NCI-H510A treated with DMSO at 0.1 percent for 48 hours (cell line): ENCODE measurements at places on chromosomes 3 and 15.

DNA sequence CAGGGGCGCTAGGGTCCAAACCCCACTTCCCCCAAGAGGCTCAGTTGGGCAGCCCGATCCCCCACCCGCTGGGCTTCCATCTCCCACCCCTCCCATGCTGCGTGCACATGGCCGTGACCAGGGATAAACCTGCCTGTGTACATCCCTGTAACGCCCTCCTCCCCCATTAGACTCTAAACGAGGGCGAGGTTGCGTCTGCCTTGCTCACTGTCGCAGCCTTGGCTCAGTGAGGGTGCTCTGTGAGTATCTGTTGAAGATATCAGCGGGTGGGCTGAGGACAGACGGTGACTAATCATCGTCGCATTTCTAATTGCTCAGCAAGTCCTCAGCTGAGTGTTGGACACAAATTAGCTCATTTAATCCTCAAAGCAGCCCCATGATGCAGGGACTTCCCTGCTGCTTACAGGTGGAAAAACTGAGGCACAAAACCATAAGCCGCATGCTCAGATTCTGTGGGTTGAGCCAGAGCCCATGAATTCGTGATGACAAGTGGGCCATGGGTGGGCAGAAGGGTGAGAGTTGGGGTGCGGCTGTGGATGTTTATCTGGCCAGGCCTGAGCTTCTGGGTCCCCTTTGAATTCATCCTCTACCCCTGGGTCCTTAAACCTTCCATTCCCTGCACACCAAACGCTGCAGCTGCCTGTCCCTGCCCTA lies 26.0 kb downstream of the FBLN2 start:
- DNase-seq = no peak

DNA sequence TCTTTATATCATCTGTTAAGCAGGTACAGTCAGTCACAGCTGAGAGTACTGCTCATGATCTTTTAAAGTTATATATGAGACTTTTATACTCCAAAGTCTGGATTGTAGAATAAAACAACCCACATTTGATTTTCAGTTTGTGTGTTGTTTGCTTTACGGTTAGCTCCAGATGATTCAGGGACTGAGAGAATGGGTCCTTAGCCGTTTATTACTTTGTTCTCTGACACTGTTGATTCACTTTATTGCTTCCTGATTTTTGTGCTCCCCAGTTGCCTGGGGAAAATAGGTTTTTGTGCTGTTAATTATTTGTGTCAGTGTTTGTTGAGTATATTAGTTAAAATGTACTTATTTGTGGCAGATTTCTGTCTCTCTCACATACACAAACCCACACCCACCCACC lies 8.6 kb upstream of the EBLN2 start:
- DNase-seq = no peak

DNA sequence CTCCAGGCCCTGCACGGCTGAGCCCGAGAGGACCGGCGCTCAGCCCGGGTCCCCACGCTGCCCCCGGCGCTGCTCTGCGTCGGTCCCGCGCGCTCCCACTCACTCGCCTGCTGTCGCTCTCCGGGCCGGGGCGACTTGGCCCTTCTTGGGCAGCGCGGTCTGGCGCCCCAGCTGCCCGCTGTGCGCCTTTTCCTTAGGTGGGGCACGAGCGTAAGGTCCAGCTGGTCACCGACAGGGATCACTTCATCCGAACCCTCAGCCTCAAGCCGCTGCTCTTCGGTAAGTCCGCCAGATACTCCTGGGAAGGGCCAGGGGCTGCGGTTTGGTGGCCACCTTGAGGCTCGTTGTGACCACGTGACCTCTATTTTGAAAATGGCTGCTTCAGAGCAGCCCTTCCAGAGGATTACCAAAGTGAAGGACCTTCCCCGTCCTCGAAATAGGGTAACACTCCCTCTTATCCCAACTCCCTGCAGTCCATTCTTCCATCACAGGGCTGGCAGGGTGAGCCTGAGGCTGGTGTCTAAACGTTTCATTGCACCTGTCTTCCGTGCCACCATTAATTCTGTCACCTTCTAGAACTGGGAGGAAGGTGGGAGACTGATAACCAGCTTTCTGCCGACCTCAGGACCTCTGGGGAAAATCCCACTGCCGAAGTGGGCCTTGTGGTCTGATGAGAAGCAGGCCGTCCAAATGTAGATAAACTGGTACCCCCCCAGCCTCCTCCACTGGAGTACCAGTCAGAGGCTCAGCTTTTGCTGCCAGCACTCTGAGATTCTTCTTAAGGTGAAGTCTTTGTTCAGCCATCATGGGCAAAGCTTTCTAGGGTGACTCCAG lies 812 bp downstream of the P4HTM start:
- peak; percentile 15 for DNase-seq

DNA sequence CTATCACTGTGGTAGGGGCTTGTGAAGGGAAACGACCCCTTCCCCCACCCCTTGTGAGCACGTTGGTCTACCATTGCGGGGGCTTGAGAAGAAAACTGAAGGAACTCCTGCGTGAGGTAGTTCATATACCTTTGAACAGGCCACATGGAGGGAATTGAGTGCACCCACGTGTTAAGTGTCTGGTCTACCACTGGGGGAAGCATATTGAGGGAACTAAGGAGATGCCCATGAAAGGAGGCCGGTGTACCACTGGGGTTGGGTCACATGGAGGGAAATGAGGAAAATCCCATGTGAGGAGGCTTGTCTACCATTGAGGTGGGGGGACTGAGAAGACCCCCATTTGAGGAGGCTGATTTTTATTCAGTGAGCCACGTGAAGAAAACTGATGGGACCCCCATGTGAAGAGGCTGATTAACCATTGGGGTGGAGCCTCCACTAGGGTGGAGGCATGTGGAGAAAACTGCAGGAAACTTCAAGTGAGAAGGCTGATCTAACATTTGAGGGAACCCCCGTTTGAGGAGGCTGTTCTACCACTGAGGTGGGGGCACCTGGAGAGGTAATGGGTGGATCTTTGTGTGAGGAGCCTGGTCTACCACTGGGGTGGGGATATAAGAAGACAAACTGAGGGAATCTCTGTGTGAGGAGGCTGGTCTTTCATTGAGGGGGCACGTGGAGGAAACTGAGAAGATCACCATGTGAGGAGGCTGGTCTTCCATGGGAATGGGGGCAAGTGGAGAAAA lies 163.2 kb downstream of the FBLN2 start:
- no peak for DNase-seq

- no peak for DNase-seq
These were observed 5.4 kb upstream of the LMAN1L start for GRCh38 chr15:74807282-74807681.

DNA sequence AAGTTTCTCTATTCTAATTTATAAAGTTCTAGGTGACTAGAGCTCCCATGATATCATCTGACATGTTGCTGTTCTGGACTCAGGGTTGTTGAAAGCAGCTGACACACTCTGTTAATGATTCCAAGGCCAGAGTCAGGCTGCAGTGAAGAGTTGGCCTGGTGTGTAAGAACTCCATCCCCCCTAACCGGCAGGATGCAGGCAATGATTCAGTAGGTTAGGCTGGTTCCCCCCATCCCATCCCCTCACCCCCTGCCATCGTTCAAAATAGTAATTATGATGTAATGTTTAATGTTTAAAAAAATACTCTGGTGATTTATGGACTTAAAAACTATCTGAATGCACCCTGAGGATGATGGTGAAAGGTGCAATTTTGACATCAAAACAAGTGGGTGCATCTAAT lies 4.6 kb upstream of the TRIM71 start:
- no peak for DNase-seq

DNA sequence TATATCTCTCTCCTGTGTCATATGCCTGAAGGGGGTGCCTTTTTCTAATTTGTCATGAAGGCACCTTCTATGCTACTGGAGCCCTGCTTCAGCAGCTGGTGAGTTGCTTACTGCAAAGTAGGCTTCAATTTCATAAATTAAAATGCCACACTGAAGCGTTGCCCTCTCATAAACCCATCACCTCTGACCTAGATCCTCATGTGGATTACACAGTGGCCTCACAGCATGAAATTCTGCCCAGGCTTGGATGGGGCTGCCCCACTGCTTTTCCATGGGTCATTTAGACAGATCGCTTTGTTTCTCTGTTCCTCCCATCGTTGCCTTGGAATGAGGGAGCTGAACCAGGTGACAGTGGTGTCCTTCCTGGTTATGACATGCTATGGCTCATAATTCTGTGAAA lies 131.2 kb downstream of the RPL22L1 start:
- DNase-seq = no peak

GRCh38 chr3:190601622-190602021 lies 87.7 kb downstream of the IL1RAP start:
- no peak for DNase-seq

- DNase-seq = no peak
These were observed 142.3 kb upstream of the STRIT1 start for GRCh38 chr3:155435821-155436220.

DNA sequence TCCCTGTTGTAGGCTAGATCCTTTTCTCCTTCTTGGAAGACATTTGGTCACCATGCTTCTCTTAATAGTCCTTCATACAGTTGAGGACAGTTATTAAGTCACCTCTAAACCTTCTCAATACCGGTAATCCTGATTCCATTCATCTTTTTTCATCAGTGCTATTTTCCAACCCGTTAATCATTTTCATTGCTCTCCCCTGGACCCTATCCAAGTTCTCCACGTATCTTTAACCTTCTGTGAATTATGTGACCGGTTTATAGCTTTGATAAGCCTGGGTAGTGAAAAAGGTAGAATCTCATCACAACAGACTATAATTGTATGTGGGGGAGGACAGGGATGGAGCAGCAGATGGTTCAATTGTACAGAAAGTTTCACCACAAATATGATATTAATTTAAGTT lies 168.5 kb downstream of the MECOM start:
- no peak for DNase-seq

- DNase-seq = no peak
These were observed 95.1 kb upstream of the TNFAIP8L3 start for GRCh38 chr15:51189669-51190385.

GRCh38 chr15:84816694-84817465 lies at the start of gene ALPK3:
Gene ALPK3, plus strand, starts transcription at chr15:84817356. Its CDS starts 97 bp downstream, at chr15:84817453.
- no peak for DNase-seq

- DNase-seq = no peak
These were observed 135.7 kb upstream of the IQSEC1 start for GRCh38 chr3:13208706-13209633.

- peak; percentile 50 for DNase-seq
These were observed 156.1 kb downstream of the TBL1XR1 start for GRCh38 chr3:177041021-177041729.

DNA sequence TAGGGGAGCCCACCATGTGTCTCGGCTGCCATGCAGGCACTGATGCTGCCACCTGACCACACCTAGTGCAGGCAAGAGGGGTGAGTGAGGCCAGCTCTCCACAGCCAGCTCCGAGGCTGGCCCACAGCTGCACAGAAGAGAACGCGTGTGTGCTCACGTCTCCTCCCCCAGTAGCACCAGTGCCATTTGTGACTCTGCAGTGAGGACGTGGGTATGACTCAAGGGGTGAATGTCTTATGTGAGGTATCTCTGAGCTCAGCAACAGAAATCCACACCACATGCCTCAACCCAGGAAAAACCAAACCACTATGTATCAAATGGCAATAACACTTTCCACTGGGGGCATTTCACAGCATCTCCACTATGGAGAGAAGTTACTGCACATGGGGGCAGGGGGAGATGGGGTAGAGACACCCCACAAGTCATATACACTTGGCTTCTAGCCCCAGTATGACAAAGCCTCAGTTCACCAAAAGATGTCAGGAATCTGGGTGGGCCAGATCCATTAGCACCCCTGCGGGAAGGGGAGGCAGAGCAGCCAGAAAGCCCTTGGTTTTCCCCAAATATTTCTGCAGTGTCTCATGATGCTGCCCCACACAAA lies 87.6 kb downstream of the LRIG1 start:
- no peak for DNase-seq

GRCh38 chr3:193564012-193564411 lies 9.3 kb upstream of the ATP13A4 start:
- no peak for DNase-seq

- no peak for DNase-seq
These were observed 494.6 kb downstream of the NTRK3 start for GRCh38 chr15:87761736-87762509.

DNA sequence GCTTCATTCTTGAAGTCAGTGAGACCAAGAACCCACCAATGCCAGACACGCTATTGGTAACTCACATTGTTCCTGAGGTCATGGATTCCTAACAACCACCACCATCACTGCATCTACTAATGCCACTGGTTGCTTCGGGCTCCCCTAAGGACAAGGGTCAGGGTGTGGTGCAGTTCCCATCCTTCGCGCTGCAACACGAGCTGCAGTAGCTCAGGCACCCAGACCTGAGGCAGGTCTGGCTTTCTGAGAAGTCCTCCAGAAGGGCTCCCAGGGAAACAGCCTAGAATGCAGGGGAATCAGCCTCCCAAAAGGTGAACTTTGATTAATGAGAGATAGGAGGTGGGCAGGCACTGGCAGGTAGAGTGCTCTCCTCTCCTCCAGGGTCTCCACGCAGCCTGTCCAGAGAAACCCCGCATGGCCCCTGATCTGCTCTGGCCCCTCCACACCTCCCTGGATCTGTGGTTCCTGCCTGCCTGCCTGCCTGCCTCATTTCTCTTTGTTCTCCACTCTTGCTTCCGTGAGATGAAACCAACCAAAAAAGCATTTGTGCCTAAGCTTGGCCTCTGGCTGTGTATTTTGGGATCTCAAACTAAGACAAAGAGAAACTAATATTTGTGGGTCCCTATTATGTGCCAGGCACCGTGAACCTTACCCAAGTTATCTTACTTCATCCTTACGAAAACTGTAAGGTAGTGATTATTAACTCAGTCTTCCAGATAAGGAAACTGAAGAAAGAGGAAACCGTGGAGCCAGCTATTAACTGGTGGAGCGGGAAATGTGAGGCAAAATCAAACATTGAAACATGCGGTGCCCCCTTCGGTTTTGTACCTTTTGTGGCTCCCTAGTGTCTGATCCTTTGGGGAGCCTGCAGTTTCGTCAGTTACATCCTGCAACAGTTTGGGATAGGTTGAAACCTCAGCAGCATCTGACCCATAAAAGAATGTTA lies 43.9 kb upstream of the USP3 start:
- no peak for DNase-seq

DNA sequence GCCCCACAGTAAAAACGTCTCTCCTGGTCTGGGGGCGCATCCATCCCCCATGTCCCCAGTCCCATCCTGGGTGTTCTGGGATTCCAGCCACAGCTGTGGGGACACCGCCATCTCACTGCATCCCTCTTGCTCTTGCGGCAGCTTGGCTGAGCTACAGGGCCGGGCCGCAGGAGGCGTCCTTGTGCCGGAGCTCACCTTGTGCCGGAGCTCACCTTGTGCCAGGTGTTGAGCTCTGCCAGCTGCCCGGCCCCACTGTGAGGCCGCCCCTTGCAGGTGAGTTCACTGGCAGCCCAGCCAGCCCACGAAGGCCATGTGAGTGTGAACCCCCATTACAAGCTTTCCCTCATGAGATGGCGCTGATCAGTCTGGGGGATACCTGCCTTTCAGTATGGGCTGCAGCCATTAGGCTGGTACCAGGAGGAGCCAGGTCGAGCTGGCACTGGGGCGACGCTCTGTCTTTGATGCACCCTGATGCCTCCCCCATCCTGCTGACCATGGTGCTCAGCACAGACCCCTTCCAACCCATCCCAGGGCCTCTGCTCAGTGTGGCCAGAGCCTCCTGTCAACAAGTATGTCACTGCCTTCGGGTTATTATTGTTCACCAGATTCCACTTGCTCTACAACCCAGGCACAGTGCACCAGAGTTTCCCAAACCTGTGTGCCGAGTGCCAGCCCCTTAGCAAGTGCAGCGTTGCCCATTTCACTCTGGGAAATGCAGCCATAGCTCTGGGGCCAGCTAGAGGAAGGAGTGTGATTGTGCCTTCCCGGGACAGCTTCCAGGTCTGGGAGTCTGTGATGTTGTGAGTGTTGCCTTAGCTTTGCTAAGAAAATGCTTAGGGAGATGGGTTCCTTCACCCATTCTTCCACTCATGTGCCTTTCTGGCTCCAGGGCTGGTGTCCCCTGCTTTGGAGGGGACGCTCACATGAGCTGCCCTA lies 105.7 kb downstream of the APBA2 start:
- no peak for DNase-seq
